ENCODE measurements at places on chromosomes 2 and 18. TPM values are rescaled to one million over a fixed set of nuclear protein-coding genes. Genes with fewer than 3 reads are reported as not detected.

DNA sequence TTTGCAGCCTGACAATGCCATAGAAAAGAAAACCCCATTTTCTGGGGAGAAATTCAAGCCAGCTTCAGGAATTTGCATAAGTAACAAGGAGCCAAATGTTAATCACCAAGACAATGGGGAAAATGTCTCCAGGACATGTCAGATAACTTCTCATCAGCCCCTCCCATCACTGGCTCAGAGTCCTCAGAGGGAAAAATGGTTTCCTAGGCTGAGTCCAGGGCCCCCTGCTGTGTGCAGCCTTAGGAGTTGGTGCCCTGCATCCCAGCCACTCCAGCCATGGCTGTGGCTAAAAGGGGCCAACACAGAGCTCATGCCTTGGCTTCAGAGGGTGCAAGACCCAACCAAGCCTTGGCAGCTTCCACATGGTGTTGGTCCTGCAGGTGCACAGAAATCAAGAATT is 63.7 kb upstream of the FANCL start:
- peaks cover 2% of the 10 kb centered on the region for H3K27me3 ChIP-seq
- H3K36me3 ChIP-seq: no peaks in the 10 kb centered on the region
- no peaks in the 10 kb centered on the region for H3K4me1 ChIP-seq
- no peak overlapping the region for H3K4me3 ChIP-seq

DNA sequence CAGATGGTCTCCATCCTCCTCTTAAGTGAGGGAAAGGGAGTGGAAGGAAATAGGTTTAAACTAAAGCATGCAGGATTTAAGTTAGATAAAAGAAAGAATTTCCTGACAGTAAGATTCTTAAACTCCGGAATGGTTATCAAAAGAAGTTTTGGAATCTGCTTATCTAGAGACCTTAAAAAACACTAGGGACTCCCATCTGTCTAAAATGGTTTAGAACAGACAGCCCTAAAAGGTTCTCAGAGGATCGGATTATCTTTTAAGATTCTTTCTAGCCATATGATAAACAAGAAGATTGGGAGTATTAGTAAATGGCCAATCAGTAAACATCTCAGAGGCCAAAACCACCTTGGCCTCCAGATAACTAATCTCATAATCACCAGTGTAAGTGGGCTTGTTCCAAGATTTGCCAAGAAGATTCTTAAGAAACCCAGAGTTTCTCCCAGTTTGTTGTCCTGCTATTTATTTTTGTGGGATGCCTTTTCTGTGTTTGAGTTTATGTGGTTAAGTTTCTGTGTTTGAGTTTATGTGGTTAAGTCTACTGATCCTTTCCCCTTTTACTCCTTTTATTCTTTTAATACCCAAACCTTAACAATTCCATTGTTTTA is 314.9 kb upstream of the NRP2 start:
- no peak overlapping the region for H3K27ac ChIP-seq
- no peak overlapping the region for H3K4me3 ChIP-seq
- no peaks in the 10 kb centered on the region for H3K27me3 ChIP-seq
- H3K36me3 ChIP-seq: no peaks in the 10 kb centered on the region

- H3K4me3 ChIP-seq: no peak overlapping the region
- peaks cover 26% of the 10 kb centered on the region for H3K4me1 ChIP-seq
- no peak overlapping the region for H3K27ac ChIP-seq
Measured at GRCh38 chr2:239311132-239312040, 89.4 kb downstream of the HDAC4 start.

Gene OTOS
- not detected for total RNA-seq
